ENCODE measurements at places on chromosomes 7 and 10.

- DNase-seq = no peak
Measured at GRCh38 chr7:26348234-26348851, 56.7 kb downstream of the SNX10 start.

- no peak for DNase-seq
Measured at GRCh38 chr7:83534488-83534887, 114.5 kb downstream of the SEMA3E start.

DNA sequence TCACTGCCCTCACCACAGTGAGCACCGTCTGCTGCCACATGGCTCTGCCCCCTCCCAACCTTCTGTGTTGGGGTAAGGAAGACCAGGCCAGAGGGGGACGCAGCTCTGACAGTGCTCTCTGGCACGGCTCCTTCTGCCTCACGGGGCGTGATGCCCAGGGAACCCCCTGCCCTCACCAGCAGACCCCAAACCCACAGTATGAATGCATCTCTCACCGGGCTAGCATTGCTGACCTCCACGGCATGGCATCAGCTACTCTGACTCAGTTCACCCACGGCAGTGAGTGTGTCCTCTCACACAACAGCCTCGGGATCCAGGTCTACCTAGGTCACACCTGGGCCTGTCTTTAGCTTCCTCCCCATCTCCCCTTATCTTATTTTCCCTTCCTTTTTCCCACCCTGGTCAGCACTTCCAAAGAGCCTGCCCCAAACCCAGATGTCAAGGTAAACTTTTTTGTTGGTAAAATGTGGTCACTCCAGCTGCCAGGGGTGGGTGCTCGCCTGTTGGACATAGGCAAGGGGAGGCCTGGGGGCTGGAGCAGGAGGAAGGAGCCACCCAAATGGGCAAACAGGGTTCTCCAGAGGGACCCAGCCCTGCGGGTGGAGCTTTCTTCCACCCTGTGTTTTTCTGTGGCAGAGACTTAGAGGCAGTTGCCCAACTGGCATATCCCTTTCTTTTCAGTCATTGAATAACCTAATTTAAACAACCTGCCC, 4.4 kb downstream of the CALML3 start:
- no peak for DNase-seq

DNA sequence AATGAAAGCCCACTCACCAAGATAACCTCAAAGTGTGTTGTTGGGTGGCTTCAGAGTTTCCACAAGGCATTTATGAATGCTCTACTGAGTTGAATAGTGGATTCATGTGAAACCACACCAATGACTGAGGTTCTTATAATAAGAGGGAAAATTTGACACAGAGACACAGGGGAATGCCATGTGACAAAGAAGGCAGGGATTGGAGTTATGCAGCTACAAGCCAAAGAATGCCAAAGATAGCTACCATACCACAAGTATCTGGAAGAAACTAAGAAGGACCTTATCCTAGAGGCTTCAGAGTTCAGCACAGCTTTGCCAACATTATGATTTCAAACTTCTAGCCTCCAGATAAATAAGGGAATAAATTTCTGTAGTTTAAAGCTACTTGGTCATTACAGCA, 68.0 kb upstream of the PCDH15 start:
- DNase-seq = no peak

- no peak for DNase-seq
Measured at GRCh38 chr7:27966219-27966780, 214.3 kb downstream of the JAZF1 start.

DNA sequence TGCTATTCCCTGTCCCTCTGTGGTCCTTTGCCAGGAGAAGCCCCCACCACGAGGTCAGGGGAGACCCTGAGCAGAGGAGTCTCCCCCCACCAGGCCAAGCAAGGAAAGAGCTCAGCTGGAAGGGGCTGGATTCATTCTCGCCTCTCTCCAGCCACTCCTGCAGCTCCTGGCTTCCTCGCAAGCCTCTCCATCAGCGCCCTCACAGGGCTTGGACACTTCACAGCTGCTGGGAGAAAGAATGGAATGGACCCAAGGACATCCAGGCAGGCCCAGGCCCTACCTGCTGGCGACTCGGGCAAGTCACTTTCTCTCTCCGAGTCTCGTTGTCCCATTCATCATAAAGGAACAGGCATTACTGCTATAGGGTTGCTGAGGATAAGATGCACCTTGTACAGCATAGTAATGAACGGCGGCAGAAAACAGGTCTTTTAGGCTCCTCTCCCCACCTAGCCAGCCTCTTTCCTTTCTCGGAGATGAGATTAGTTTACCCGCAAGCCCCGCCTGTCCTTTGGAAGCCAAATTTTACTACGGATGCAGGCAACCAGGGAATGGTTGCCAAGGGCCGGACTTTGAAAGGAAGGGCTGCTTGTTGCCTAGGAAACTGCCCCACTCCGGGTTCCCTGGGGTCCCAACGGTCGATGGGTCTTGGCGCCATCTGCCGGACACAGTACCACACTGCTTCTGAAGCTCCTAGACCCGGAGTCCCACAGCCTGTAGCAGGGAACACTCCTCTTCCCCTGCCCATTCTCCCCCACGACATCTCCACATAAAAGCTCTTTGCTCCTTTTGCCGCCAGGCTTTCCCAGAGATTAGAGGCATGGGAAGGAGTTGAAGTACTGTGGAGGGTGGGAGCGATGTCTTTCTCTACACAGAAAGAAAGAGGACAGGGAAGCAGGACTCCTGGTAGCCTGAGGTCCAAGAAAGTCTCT, 22.3 kb downstream of the IMPDH1 start:
- DNase-seq = no peak

GRCh38 chr7:154781369-154782303, 221.3 kb downstream of the PAXIP1 start:
- DNase-seq = no peak

DNA sequence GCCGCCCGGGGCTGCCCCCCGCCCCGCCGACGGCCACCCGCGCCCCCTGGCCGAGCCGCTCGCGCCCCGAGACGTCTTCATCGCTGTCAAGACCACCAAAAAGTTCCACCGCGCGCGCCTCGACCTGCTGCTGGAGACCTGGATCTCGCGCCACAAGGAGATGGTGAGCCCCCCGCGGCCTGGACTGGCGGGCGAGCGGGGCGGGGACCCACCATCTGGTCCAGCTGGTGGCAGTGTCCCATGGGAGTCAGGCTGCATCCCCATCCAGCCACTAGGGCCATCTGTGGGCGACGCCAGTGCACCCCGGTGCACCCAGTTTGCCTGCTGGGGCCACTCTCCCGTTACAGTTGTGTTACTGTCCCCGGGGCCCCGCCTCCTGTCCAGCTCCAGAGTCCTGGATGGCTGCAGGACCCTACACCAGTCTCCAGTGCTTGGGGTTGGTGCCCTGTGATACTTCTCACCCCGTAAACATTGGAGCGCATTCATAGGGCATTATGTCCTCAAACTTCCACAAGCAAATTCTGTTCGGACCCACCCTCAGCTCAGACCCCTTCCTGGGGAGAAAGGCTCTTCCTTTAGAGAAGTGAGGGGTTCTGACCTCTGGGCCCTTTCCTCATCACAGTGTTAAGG, 672 bp downstream of the LFNG start:
- DNase-seq = no peak

Measured in NCI-H1417 treated with DMSO at 0.1 percent for 48 hours (cell line).